ENCODE measurements at places on chromosomes 1 and 21.

- DNase-seq = no peak
These were observed 114.0 kb downstream of the CD247 start for GRCh38 chr1:167404161-167404888.

GRCh38 chr1:40897513-40897912 lies 35.4 kb upstream of the CITED4 start:
- DNase-seq = no peak

- DNase-seq = no peak
These were observed 9.2 kb upstream of the IFI44 start for GRCh38 chr1:78640462-78640861.

DNA sequence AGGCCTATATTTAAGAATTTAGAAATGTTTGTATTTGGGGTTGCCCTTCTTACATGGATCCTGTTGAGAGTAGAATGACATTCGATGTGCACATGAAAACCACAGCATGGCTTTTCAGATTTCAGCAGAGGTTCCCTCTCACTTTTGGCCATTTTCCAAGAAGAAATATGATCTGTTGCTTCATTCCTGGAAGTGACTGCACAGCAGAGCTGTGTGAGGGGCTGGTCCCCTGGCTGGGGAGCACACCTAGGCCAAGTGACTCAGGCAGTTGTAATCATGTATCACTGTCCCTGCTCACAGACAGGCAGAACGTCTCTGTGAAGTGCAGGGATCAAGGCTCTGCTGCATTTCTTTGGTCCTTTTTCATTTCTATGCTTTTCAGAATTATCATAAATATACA lies 32.3 kb downstream of the AGT start:
- no peak for DNase-seq

DNA sequence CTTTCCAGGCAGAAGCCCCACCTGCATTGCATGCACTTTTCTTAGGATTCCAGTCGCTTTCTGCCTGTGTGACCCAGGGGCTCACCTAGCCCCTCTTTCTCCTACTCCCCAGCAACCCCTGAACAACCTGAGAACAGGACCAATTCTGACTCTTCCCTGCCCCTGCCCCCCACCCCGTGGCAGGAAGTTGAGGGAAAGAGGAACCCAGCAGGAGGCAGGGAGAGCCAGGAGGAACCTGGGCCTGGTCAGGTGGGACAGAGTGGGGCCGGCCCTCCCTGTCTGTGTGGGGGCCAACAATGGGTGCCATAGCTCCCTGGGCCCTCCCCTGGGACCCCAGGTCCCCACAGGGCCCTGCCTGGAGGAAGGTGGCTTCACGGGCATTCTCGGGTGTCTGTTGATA lies 6.1 kb downstream of the BMP8A start:
- no peak for DNase-seq

DNA sequence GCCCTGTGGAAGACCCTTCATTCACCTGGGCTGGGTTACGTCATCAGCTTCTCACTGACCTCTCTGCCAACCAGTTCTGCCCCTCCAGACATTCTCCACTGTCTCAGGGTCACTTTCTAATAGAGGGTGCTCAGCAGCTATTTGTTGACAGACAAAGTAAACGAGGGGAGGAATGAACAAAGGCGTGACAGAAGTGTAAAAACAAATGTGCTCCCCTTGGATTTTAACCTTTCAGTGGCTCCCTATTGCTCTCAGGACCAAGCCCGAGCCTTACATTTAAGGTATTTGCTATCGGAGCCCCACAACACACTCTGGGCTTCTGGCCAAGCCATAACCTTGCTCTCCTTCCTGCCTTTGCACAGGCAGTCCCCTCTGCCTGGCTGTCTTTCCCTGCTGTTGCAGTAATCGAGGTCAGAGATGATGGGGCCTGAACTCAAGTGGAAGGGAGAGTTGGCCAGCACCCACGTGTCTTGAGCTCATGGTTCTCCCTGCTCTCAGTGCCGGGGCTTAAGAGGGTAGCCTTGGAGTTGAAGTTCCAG lies 9.3 kb upstream of the MARCKSL1 start:
- DNase-seq = no peak

DNA sequence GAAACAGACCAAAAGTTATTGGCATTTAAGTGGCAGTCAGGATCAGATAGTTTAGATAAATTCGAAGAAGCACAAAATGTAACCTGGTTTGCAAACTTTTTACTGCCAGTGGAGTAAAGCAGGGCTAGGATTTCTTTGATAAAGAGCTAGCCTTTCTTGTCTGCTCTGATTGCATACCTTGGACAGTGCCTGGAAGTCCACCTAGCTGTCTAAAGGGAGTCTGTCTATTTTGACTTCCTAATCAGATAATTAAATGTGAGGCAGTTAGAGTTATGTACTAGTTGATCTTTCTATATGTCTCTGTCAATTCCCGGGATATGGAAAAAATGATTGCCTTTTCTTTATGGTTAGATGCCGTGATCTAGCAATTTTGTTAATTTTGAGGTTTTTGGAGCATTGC lies 4.1 kb downstream of the GPSM2 start:
- DNase-seq = no peak

DNA sequence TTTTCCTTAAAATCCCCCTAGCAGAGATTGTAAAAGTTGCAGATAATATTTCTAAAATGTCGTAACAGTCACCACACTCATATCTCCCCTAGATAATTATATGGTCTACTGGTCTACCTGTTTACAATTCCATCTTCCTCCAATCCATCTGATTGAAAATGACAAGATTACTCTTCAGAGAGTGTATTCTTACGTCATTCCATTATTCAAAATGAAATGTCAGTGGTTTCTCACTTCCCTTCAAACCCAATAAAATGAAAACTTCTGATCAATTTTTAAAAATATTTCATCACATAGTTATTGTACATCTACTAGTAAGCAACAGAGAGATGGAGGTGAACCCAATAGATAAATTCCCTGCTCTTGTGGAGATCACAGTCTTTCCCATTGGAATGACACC lies 202.2 kb upstream of the C8B start:
- DNase-seq = no peak

DNA sequence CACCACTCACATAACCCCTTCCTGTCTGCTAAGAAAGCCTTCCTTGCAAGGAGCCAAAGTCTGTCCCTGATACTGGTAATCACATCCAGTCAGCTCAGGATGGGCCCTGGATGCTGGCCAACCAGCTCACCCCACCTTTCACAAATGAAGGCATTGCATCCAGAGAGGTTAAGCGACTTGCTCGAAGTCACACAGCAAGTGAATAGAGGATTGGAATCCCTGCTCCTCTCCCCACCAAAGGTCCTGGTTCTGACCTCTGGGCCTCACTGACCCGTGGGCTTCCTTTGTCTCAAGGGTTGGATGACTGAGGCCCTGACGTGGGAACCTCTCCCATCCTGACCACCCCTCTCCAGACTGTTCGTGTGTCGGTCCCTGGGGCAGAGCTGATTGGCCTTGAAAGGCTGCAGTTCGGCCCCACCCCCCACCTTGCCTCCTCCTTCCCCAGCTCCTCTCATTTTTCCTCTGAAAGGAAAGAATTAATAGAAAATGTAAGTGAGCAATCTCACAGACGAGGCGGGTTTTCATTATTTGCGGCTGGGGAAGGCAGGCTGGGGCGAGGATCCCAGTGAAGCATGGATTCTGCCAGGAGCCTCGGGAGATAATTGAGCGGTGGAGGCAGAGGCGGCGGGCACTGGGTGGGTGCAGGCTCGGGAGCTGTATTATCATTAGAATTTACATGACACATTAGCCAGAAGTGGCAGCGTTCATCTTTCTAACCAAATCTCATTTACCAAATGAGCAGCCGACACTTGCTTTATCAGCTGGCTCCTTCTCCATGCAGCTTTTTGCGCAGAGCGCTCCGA lies 101.5 kb upstream of the CSF3R start:
- no peak for DNase-seq

DNA sequence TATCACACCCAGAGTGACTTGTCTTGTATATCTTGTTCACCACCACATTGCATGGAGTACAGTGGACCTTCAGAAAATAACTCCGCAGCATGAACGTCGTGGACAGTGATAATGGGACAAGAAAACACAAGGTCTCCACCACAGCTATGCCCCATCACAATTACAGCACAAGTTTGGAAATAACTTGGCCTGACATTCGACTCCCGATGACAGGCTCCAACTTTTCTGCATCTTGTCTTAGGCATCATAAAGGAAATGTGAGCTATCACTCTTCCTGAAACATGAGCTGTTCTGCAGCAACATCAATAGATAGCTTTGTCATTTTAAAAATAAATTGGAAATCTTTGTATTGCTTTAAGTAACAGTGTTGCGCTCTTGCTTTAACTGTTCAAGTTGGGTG lies 2.9 kb downstream of the RRP1B start:
- DNase-seq = no peak

GRCh38 chr1:196651637-196652215 lies at the start of gene CFH:
TSS of gene CFH (plus strand) at chr1:196652043. CDS start at chr1:196652118, 75 bp downstream.
- peak; percentile 52 for DNase-seq
